Activated CD4-positive, alpha-beta T cell treated with anti-CD3 and anti-CD28 coated beads, Interleukin-2, amount 50 U/mL, for 24 hours (primary cell): ENCODE measurements at places on chromosomes 13 and 19.

- no peak for DNase-seq
These were observed 165.4 kb downstream of the KATNAL1 start for GRCh38 chr13:30141775-30142485.

- no peak for DNase-seq
These were observed 716 bp downstream of the SH2D3A start for GRCh38 chr19:6766357-6767080.

DNA sequence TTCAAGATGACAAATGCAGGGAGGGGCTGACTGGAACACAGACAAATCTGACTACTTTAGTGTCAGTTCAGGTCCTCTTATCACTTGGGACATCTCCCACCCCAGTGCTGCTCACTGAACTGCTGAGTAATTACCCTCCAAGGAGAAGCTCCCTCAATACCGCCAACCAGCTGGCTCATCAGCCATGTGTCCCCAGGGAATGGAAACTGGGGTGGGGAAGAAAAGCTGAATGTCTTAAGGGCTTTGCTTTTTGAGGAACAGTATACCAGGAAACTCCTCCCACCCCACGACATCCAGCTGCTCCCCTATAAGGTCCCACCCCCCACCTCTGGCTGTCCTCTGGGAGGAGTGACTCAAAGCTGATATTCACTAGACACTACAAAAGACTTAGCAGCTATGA, 2.0 kb downstream of the ZNF823 start:
- no peak for DNase-seq

DNA sequence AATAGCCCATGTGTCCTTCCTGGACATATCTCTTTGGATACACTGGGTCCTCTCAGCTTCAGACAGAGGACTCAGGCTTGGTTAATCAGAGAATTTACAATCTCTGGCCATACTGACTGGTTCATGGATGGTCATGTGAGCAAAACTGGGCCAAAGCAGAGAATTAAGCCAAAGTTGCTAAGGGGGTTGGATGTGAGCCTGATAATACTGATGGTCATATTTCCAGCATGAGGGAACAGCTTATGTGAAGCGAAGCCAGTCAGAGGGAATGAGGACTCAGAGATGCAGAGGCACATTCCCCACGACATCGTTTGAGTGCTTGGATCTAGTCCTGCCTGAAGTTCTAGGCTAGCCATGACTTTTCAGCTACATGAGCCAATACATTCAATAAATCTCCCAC, 22.0 kb upstream of the LRRC4B start:
- no peak for DNase-seq

GRCh38 chr13:45209229-45209628, 8.4 kb upstream of the KCTD4 start:
- no peak for DNase-seq

DNA sequence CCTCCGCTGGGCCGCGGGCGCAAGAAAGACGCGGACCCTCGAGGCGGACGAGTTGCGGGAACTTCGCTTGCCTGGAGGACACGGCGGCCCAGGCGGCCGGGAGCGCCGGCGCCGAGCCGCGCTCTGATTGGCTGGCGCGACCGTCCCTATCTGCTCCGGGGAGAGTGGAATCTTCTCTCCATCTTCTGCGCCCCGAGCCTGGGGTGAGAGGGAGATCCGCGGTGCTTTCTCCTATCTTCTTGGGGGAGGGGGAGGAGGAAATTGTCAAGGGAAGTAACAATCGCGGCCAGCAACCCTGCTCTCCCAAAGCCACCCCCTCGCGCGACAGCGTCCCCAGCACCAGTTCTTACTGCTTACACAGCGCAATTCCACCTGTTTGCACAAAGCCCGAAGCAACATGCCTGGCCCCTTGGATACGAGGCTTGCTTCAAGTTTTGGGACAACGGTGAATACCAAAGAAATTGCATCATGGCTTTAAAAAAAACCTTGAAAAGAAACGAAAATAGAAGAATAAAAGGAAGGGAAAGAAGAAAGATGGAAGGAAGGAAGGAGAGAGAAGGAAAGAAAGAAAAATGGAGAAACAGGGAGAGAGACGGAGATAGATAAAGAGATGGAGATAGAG, 4.8 kb downstream of the SOX21 start:
- no peak for DNase-seq

DNA sequence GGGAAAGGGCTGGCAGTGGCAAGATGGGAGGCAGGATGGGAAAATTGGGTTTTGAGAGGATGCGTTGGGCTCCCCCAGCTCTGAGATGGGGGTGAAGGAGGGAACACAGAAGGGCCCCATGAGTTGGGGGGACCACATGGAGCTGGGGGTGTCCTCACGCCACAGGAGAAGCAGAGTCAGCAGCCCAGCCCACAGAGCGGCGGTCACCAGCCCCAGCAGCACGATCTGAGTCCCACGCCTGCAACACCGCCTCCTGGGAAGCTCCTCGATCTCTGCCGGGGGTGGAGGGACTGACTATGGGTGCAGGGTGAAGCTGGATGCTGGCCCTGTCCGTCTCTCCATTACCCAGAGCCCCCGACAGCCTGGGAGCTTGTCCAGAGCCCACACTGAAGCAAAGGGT, 3.3 kb downstream of the FCER2 start:
- no peak for DNase-seq
